HT1080 (cell line): ENCODE measurements at places on chromosomes 6 and 20. TPM values are rescaled to one million over a fixed set of nuclear protein-coding genes. Genes with fewer than 3 reads are reported as not detected.

Gene CALHM5
- 1.0 and 1.3 TPM in 2 replicates for total RNA-seq

Gene KCNG1
- total RNA-seq: 56.9 and 65.0 TPM in 2 replicates

Gene CFAP206
- not detected in 2 replicates for total RNA-seq

Gene ADGRF5
- total RNA-seq: 2.9 and 6.0 TPM in 2 replicates

Gene NDRG3
- 20.7 and 36.6 TPM in 2 replicates for total RNA-seq

Gene HLA-DQB1
- not detected in 2 replicates for total RNA-seq

Gene CLVS2
- not detected in 2 replicates for total RNA-seq

Gene HAO1
- 0.39 TPM in 1 of 2 replicates, not detected in the other for total RNA-seq

Gene LIN28B
- total RNA-seq: 2.3 and 2.5 TPM in 2 replicates

Gene FAM83B
- not detected in 2 replicates for total RNA-seq

Gene SNHG17
- total RNA-seq: 25.2 and 38.1 TPM in 2 replicates

GRCh38 chr6:37758647-37759046 lies 60.9 kb upstream of the ZFAND3 start:
- DNase-seq: no peak

DNA sequence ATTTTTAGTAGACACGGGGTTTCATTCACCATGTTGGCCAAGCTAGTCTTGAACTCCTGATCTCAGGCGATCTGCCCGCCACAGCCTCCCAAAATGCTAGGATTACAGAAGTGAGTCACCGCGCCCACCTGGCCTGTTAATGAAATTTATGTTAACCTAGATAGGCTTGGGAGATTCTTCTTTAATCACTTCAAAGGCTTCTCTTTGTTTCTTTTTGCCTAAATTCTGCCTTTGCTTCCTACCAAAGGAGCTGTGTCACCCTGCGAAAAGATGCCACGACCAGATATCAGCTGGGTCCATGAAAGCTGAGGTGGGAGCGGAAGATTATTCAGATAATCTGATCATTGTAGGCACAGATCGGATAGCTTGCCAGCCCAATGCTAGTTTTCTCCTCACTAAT lies 75.3 kb downstream of the GMPR start:
- no peak for DNase-seq

GRCh38 chr20:16301986-16302385 lies 271.3 kb downstream of the KIF16B start:
- DNase-seq: no peak

- DNase-seq: no peak
These were observed 37.7 kb downstream of the ZBTB9 start for GRCh38 chr6:33492093-33492492.

- no peak for DNase-seq
These were observed 88.4 kb downstream of the VEGFA start for GRCh38 chr6:43858161-43859153.

DNA sequence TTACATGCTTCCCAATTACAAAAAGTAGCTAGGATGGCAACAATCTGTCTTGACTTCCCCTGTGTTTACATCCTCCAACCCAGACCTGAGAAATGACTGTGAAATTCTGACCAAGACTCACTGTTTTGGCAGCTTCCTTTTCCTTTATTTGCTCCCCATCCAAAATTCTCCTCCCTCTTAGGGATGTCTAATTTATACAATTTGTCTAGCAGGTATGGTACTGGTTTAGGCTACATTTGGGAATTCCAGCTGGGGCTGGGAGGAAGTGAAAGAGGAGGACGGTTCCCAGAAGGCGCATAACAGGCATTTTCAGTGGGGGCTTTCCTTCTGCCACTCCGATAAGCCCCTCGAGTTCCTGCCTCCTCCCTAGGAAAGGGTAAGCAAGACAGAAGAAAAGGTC lies 231.5 kb upstream of the BTBD3 start:
- no peak for DNase-seq

GRCh38 chr20:38441916-38442315 lies 6.8 kb upstream of the SNHG17 start:
- no peak for DNase-seq

GRCh38 chr20:23161968-23162696 lies 76.0 kb upstream of the CD93 start:
- DNase-seq: no peak

- no peak for DNase-seq
These were observed 117.2 kb downstream of the SOBP start for GRCh38 chr6:107607116-107607515.

GRCh38 chr6:75368151-75368779 lies 83.7 kb upstream of the TMEM30A start:
- peak; percentile 21 for DNase-seq

DNA sequence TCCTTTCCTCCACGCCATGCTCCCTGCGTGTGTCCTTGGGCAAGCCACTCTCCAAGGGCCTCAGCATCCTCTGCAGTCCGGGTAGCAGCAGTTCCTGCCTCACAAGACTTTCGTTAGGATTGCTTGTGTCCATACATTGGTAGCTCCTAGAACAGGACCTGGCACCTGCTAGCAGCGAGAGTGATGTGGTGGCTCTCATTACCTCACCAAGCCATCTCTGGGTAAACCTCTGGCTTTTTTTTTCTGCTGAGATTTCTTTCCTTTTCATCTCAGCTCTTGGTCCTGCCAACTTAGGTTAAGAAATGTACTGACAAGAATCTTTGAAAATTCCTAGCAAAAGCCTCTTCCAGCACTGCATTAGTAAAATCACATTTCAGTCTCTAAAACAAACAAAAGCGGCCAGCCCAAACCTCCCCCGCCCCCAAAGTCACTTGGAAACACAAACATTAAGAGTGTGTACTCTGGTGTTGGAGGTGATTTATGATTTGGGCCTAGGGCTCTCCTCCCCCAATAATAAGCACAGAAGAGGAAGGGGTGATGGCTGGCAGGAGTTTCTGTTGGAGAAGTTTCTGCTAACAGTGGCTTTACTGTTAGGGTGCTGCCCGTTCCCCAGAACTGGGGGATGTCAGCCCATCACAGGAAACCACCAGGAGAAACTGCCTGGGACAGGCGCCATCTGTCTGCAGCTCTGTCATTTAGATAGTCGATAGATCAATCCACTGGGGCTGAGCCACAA lies 199.2 kb downstream of the CD83 start:
- no peak for DNase-seq

DNA sequence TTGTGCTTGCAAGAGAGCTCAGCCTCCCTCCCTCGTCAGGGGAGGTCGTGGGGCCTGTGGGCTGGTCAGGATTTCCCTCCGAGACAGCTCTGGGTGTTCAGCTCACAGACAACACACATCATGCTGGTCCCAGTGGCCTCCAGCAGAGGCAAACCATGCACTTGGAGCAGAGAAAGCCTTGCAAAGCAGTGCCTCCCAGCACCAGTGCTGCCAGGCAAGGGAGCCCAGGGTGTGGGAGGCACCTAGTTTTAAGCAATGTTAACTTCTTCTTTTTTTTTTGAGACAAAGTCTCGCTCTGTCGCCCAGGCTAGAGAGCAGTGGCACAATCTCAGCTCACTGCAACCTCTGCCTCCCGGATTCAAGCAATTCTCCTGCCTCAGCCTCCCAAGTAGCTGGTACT lies 34.0 kb upstream of the INSM1 start:
- no peak for DNase-seq

DNA sequence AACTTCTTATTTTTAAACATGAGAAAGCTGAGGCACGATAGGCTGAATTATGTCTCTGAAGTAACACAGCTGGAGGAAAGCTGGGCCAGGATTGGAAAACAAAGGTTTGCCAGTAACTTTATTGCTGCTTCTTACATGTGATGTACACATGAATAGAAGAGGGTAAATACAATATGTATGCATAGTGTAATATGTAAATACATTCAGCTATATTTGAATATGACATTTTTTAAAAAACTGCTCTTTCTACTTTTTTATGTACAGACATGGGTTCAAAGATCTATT lies 90.2 kb downstream of the ADTRP start:
- no peak for DNase-seq

- peak; percentile 88 for DNase-seq
These were observed 27.2 kb upstream of the POU5F1 start for GRCh38 chr6:31197559-31198305.

DNA sequence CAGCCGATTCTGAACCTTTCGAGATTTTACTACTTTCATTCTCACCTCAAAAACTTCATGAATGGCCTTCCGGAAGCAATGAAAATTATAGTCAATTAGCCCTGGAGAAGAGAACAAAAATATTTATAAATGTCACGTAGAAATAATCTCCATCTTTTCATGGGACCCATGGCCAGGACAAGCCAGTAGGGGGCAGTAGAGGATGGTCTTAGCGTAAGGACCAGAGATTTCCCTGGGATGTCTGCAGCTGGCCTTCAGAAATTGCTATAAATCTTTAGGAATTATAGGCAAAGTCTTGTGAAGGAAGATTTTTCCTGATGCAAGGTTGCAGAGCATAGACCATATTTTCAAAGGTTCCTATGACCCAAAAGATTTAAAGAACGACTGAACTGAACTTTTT lies 15.6 kb upstream of the UBE2J1 start:
- no peak for DNase-seq

DNA sequence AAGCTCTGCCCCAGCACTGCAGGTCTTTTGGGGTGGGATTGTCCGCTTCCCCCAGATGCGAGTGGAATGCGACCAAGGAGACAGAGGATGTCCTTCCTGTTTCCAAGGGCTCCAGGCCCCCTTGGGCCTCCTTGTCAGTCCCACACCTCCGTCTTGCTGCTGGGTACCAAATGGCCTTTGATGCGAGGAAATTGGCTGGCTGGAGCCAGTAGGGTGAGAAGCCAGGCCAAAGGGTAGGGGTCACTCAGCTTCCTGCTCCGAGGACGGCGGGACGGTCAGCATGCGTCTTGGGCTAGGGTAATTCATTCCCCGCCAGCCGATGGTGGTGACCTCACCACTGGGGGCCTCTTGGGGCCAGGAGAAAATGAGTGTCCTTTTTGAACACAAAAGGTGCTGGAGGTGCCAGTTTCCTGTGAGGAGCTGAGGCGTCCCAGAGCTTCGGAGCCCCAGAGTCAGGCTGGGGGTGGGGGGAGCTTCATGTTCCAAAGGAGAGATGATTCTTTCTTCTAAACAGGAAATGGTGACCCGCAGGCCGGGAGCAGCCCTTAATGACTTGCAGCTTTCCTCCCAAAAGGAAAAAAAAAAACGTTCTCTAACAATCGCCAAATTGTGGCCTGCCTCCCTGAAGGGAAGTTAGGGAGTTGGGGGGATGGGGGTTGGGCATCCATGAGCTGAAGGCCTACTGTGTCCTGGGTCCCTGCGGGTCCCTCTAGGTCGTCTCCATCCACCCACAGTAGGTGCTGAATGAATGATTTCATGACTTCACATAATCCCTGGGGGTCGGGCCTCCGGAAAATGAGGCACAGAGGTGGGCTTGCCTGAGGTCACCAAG lies 6.7 kb downstream of the SNAI1 start:
- peak; percentile 91 for DNase-seq

DNA sequence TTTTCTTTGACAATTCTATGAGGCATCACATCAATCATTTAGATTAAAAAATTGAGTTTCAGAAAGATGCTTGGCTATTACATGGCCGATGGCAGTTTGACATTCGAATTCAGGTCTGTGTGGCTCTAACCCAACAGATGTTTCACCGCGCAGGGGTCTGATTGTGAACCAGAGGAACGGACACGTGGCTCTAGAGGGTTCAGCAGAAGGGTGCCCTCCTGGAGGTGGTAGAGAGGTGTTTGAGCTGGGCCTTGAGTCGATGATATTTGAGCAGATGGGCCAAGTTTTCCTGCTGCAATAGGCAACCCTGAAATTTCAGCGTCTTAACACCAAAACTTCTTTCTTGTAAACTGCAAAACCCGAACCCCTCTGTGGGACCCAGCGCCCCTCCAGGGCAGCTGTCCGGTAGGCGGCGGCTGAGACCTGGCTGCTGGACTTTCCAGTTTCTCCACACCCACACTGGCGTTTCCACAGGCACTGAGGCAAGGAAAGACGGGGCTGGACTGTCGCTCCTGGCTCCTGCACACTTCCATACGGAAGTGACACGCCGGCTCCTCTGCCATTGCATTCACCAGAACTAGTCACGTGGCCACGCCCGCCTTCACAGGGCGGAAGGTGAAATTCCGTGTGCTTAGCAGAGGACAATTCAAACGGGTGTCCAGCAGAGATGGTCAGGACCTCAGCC lies 11.3 kb upstream of the AFDN start:
- DNase-seq: no peak

GRCh38 chr6:139164001-139164400 lies 29.1 kb downstream of the HECA start:
- DNase-seq: no peak

DNA sequence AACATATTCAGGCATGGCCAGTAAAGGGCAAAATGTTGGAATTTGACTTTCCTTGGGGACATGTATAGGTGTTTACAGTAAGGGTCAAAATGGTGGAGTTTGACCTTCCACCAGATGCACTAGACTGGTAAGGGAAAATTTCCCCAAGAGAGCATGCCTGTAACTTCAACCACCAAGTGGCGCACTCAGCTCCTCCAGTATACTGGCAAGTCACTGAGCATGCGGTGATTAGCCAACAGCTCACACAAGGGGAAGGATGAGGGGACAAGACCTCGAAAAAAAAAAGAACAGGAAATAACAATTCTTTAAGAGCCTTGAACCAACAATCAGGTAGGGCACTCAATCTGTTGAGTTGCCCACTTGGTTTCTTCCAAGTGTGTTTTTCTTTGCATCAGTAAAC lies 140.9 kb downstream of the EYS start:
- no peak for DNase-seq

DNA sequence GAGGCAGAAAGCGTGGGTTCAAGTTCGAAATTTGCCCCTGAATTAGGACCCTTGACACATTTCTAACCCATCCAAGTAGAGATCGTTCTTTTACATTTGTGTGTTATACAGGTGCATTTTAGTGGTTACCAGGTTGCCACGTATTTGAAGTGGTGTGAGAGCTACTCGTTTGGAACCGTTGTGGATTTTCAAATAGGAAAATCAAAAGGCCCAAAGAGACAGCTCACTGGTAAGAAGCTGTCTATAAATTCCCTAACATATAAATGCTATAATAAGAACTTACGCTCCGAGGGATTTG lies 1.6 kb upstream of the REV3L start:
- DNase-seq: peak; percentile 11

- DNase-seq: no peak
These were observed 124.5 kb downstream of the THEMIS start for GRCh38 chr6:127776320-127776719.

DNA sequence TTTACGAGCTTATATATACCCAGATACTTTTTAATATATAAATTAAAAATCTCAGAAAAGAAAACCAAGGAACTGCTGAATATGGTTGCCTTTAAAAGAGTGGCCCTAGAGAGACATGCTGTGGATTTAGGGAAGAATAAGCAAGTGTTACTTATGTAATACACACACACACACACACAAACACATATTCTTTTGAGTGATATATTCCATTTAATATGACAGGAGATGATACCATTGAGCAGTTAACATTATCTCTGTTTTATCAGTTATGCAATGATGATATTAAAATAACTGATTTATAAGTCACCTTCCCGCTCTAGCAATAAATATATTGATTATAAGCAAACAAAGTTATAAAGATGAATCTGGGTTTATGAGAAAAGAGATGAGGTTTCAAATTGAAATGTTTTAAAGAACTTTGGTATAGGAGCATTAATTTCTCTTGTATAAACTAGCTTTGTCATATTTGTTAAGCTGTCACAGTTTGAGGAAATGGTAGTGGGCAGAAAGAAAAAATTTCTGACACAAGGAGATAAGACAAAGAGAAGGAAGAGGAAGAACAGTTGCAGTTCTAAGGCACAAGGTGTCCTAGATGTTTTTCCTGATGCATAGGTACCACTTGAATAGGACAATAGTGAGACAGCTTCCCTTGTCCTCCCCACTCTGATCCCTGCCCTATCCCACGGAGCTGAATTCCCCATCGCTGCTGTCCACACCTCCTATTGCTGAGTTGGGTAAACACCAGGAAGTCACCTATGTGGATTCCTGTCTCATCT lies 26.4 kb downstream of the GPX5 start:
- no peak for DNase-seq

GRCh38 chr20:46705378-46705729 lies 4.1 kb upstream of the SLC2A10 start:
- no peak for DNase-seq

GRCh38 chr6:132061381-132061780 lies 110.2 kb upstream of the CCN2 start:
- DNase-seq: no peak
